Bronchial epithelial cell (primary cell): ENCODE measurements at places on chromosomes 12 and 14. TPM values are rescaled to one million over a fixed set of nuclear protein-coding genes. Genes with fewer than 3 reads are reported as not detected.

RNASE7 gene
- total RNA-seq, result 8.2 and 12.1 TPM in 2 replicates

- DNase-seq, result peak; percentile 56
Observed at GRCh38 chr12:5083955-5084849, 40.5 kb downstream of the KCNA5 start.

ADSS1 gene
- total RNA-seq, result 18.2 and 34.3 TPM in 2 replicates

- peak; percentile 54 for DNase-seq
Observed at GRCh38 chr12:32032205-32032810, 73.1 kb downstream of the RESF1 start.

LIN7A gene
- total RNA-seq, result under 0.01 TPM in 1 of 2 replicates, not detected in the other

DNA sequence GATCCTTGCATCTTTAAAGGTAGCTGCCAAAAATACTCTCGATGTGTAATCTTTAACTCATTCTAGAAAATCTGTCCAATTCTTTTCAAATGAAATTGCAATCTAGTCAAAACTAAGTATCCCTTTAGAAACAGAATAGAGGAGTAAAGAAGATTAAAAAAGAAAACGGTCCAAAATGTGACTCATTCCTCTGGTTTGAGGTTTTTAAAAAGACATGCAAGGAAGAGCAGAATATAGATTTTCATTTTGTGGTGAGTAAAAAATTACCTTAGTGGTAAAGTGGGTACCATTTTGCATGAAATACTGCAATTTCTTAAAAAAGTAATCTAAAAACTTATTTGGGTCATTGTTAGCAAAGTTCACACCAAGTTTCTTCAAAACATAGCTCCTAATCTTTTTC lies 108.4 kb downstream of the BRMS1L start:
- DNase-seq, result no peak

- no peak for DNase-seq
Observed at GRCh38 chr14:54776361-54777001, 126.1 kb downstream of the GCH1 start.

DNA sequence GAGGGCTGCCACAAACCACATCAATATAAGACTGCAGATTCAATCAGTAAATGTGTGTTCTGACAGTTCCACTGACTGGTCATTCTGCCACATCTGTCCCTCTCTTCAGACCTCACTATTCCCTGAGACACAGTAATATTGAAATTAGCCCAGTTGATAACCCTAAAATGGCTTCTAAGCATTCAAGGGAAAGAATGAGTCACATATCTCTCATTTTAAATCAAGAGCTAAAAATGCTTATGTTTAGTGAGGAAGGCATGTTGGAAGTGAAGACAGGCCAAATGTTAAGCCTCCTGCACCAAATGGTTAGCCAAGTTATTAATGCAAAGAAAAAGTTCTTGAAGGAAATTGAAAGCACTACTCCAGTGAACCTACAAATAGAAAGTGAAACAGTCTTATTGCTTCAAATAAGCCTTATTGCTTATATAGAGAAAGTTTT lies 24.5 kb upstream of the KIF21A start:
- peak; percentile 25 for DNase-seq

DNA sequence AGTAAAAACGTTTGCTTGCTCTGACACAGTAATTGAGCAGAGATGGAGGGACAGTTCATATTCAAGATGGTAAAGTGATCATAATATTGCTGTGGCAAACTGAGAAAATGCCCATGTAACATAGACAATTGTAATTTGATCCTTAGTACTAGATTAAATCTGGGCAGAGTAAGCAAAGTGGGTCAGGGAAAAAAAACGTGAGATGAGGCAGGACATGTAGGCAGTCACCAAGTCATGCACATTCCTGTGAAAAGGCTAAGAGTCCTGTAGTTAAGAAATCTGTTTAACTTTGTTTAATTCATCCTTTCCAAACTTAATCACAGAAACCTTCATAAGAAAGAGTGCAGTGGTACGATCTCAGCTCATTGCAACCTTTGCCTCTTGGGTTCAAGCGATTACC lies 16.1 kb downstream of the BTBD7 start:
- no peak for DNase-seq

SLC5A8 gene
- under 0.01 TPM in 1 of 2 replicates, not detected in the other for total RNA-seq
